ENCODE measurements at places on chromosomes 7 and 10.

DNA sequence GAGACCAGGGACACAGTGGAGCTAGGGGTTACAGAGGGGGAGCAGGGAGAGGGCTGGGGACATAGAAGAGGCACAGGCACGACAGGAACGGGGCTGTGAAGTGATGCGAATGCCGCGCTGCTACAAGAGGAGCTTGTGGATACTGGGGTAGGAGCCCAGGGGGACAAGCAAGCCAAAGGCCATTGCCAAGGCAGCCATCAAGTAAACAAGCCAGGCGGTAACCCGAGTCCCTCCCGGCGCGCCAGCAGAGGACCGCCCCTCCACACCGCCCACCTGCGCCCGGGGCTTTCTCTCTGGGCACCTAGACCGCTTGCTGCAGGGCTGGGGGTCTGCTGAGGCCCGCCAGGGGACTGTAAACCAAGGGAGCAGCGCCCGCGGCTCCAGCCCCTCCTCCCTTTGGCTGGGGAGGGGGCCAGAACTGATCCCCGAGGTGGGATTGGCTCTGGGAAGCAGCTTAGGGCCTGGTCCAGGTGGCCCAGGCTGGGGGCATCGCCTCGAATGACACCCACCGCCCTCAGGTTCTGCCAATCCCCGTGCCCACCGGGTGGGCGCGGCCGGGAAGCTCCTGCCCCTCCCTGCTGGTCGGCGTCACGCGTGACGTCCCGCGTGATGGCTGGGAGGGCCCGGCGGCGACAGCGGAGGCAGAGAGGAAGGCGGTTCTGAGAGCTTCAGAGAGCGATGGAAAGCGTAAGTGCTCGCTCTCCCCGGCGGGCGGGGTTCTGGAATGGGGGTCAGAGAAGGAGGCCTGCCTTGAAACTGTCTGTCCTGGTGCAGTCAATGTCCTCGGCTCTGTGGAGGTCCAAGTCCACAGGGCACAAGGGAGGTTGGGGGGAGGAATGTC, 982 bp downstream of the SFXN3 start:
- DNase-seq: peak; percentile 15

DNA sequence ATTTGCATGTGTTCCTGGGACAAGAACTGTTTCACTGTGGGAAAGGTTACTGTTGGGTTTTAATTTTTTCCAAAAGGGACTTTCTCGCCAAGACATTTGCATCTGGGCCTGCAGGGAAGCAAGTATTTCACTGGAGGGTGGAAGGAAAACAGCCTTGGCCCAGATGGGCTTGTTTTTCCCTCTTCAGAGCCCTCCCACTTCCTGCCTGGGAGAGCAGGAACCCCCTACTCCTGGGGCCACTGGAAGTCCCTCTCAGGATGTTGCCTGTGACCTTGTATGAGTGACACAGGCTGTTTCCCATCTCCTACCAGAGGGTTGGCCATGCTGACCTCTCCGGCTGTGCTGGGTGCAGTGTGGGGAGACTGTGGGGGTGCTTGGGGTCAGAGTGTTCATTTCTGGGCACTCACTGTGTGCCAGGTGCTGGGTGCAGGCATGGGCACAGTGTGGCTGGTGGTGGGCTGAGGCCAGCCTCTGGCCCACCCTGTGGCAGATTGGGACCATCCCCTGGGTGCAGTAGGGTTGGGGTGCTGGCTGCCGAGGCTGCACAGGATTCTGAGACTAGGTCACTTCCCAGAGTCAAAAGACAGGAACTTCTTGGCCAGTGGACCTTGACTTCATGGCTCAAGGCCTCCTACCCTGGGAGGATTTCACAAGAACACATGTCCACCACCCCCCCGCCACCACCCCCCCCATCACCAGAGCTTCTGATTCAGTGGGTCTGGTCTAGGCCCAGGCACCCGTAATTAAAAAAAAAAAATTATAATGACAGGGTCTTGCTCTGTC, 10.2 kb downstream of the TSPAN15 start:
- DNase-seq: no peak

DNA sequence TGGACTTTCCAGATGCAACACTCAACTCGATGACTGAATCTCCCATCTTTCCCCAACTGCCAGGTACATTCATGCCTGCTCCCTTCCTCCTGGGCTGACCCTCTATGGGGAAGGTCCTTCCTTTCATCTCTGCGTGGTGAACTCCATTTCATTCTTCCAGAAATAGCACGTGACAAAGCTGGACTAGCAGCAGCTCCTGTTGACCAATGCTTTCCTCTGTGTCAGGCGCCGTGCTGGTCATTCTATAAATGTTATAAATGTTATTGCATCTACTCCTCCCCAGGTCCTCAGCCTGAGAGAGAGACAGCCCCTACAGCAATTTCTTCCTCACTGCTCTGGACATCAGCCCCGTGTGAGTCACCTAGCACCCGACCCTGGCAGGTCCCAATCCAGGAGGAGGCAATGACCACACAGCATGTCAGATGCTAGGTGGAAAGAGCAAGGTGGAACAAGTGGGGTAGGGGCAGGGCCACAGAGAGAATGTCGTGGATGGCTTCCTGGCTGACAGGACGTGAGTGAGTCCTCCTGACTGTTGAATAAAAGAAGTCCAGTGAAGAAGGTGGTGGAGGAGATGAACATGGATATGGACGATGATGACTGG, 178.1 kb downstream of the ADAM12 start:
- DNase-seq: no peak

DNA sequence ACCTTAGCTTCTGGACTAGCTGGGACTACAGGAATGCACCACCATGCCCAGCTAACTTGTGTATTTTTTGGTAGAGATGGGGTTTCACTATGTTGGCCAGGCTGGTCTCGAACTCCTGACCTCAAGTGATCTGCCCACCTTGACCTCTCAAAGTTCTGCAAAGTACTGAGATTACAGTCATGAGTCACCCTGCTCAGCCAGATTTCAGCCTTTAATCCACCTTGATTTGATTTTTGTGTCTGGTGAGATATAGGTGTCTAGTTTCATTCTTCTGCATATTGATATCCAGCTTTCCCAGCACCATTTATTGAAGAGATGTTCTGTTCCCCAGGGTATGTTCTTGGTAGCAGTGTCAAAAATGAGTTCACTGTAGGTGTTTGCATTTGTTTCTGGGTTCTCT, 20.1 kb upstream of the CYP3A7 start:
- DNase-seq: no peak

GRCh38 chr7:131122394-131122793, 205.3 kb upstream of the MKLN1 start:
- no peak for DNase-seq

- no peak for DNase-seq
Measured at GRCh38 chr10:12790270-12790669, 211.2 kb downstream of the CCDC3 start.

DNA sequence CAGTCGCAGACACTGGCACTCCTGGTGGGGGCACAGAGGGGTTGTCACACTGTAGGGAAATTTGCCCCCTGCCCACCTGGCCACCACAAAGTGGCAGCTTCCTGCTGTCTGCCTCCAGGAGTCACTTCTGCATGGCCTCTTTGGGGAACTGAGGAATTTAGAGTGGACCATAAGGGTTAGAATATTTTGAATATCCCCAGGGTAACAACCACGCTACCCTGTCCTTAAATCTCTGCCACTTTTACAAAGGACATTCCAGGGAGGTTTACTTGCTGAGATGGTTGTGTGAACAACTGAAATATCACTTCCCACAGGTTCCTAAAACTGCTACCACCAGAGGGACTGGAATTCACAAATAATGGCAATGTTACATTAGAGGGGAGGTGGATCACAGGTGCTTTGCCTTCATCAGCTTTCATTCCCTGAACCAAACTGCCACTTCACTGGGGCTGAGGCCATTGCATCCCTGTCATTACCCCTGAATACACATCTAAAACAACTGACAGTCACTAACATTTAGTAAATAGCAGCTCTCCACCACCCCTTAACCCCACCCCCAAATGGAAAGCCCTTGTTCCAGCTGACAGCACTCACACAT, 88.1 kb upstream of the IFRD1 start:
- no peak for DNase-seq

DNA sequence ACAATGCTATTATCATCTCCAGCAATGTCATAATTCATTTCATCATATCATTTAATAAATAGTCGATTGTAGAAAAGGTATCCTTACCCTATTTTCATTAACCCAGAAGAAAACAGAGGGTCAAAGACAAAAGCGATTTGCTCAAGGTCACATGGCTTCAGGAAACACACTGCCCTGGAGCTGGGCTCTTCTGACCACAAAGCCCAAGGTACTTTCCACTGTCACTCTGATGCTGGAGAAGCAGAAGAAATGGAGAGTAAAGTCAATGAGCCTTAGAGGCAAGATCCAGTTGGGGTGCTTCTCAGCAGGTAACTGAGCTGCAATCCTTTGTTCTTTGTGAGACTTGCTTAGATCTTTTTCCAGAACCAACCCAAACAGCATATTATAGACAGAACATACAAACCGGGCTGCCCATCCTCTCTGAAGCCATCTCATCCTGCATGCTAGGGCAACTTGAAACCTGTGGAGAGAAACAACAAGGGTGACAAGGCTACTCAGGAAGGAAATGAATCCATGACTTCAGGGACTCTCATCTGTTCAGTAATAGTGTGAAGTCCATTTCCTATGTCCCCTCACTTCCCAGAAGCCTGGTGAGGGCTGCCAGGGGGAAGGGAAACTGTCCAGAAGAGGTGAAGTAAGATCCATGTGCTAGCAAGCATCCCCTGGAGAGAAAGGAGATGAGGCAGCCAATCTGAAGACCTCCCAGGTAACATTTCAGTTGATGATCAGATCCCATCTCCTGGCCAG, 148.6 kb upstream of the SVIL start:
- no peak for DNase-seq

GRCh38 chr7:148918058-148918596, 34.0 kb upstream of the EZH2 start:
- DNase-seq: no peak

GRCh38 chr10:29712108-29712507, 77.3 kb upstream of the SVIL start:
- DNase-seq: peak; percentile 79

DNA sequence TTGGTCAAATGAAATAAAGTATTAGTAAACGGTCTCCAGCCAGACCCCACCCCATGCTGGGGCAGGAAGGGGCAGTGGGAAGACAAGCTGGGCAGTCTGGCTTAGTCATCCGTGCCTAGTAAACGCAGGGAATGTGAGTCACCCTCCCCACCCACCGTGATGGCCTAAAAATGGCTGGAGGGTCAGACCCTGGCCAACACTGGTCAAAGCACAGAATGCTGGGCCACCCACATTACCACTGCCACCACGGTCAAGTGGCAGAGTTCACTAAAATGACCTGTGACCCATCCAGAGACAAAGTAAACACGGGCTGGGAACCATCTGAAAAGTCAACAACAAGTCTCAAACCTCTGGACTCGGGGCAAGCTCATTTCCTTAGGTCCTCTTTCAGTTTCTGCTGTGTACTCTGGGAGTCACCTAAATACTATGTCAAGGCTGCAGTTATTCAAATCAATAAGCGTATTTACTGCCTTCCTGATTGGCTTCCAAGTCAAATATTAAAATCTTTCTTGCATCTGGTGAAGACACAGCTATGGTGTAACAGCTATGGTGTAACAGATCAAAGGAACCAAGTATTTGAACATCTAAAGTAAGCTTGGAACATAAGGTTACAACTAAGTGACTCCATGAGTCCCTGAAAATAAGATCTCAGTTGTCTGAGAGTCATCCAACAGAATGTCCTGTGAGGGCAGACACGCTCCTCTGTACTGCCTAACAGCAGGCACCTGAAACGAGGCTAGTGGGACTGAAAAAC, 3.0 kb downstream of the ZFAND2A start:
- no peak for DNase-seq

- DNase-seq: no peak
Measured at GRCh38 chr10:78935697-78936407, 132.9 kb upstream of the ZMIZ1 start.

GRCh38 chr7:42407833-42408232, 170.8 kb upstream of the GLI3 start:
- DNase-seq: no peak
